GM20000 (cell line): ENCODE measurements at places on chromosomes 3 and 15.

- no peak for DNase-seq
These were observed 78.7 kb downstream of the MITF start for GRCh38 chr3:69817988-69818387.

GRCh38 chr3:71066356-71066755, 517.2 kb downstream of the FOXP1 start:
- DNase-seq = no peak

DNA sequence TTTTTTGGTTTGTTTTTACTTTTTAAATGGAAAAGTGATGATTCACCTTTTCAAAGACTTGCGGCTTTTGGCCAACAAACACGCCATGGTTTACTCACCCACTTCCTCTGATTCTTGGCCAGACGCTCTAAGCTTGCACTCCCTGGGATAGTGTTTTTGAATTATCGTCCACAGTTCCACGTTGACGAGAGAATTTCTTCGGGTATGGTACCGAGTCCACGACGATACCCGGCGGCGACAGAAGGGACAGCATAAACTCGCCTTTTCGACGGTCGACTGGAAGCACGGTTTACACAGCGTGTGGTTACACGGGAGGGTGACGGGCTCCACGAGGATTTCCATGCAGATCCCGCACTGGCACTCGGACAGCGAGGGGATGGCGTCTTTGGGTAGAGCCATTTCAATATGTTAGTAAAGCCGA, 783 bp downstream of the RNF168 start:
- peak; percentile 34 for DNase-seq

DNA sequence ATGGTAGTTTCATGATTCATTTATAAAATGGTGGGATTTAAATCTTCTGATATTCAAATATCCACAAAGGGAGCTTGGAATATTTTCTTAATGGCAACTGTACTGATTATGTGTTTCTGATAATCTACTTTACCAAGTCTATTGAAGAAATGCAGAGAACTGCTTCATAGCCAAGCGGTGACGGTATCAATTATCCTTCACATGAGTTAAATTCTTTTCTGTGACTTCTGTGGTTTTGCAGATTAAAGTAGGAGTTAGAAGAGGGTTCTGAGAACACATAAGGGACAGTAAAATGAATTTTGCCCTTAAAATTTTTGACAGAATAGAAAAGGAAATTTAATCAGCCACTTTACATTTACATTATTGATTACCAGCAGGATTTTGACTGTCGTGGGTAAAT, 563.2 kb downstream of the GBE1 start:
- DNase-seq = no peak

DNA sequence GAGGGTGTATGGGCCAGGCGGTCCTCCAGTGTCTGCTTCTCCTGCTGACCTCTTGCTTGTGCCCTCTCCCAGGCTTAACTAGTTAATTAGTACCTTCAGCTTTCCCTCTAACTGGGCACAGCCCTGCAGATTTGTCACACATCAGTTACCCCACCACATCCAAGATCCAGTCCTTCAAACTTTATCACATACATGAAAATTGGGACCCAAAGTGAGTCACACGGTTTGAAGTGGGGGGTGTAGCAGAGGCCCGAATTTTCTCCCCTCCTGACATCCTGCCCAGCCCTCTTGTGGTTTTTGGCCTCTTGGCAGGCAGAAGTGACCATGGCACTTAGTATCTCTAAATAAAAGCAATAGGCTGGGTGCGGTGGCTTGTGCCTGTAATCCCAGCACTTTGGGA, 3.9 kb downstream of the MAPKAPK3 start:
- DNase-seq = no peak

- DNase-seq = no peak
These were observed 33.8 kb upstream of the FAH start for GRCh38 chr15:80118956-80119355.

- DNase-seq = no peak
These were observed 136.2 kb downstream of the SUCLG2 start for GRCh38 chr3:67518236-67518635.

GRCh38 chr3:130990282-130990681, 36.3 kb downstream of the ASTE1 start:
- no peak for DNase-seq

DNA sequence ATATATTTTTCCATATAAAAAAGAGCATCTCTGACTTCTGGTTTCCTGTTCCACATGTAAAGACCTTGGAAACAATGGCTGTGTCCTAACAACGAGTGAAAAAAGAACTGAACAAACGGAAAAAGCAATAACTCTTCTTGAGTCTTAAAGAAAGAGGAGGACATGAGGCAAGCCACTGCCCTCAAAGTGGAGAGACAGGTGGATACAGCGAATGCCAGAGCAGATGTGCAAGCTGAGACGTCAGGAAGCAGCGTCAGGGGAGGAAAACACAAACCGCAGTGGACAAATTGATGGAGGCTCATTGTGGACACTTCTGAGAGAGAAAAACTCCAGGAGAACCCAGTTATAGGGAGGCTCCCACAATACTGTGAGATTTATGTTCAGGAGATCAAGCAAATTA, 208.0 kb upstream of the MME start:
- DNase-seq = no peak
